ENCODE measurements at places on chromosomes 13 and 19.

- no peak for DNase-seq
Measured at GRCh38 chr19:45761714-45762113, 7.3 kb downstream of the SIX5 start.

DNA sequence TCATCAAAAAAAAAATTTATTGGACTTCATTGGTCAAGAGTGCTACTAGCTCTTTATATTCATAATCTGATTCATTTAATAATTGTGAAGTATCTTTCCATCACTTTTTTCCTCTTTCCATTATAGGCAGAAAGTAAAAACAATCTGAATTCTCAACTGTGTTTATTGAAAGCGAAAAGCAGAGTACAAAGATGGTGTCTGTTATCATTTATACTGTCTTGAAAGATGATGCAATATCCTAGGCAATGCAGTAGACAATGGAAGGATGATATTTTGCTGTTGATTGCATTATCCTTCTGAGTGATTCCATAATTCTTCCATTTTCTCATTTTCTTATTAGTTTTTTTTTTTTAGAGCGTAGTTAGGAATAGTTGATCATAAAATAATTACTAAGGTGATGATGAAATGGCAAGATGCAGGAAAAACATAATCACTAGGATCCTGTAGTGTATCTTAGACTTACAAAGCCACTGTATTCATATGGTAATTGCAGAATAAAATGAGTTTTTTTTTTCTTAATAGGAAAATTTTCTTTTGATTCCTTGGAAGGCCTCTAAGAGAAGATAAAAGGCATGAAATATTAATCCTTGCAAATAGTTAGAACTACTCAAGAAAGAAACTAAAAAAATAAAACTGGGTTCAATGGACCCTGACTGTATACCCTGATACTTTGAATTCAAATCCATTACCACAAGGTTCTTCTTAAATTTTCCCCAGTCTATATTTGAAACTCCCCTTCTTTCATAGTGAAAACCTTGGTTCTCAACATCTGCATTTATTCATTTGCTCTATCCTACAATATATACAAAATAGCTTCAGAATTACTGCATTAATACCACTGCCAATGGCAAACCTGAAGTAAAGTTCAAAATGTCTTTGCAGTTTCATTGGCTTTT, 11.6 kb downstream of the URI1 start:
- DNase-seq = no peak

DNA sequence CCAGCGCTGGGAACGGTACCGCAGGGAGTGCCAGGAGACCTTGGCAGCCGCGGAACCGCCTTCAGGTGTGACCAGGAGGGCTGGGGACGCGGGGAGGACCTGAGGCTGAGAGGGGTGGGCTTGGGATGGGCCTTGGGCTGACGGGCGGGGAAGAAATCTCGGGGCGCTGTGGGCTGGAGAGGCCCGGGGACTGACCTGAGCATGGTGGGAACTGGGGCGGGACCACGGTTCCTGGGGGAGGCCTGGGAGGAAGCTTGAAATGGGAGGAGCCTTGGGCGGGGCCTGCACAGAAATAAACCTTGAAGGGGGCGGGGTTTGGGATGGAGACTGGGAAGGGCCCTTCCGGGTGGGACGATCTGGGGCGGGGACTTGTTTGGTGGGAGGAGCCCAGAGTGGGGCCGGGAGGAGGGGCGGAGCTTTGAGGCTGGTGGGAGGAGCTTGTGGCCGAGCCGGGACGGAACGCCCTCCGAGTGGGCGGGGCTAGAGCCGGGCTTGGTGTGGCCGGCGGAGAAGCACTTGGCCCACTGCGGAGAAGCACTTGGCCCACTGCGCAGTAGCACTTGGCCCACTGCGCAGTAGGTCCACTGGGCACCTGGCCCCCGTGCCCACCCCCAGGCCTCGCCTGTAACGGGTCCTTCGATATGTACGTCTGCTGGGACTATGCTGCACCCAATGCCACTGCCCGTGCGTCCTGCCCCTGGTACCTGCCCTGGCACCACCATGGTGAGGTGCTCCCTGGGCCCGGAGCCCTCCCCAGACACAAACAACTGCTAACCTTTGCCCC, 2.8 kb downstream of the GIPR start:
- DNase-seq = no peak

DNA sequence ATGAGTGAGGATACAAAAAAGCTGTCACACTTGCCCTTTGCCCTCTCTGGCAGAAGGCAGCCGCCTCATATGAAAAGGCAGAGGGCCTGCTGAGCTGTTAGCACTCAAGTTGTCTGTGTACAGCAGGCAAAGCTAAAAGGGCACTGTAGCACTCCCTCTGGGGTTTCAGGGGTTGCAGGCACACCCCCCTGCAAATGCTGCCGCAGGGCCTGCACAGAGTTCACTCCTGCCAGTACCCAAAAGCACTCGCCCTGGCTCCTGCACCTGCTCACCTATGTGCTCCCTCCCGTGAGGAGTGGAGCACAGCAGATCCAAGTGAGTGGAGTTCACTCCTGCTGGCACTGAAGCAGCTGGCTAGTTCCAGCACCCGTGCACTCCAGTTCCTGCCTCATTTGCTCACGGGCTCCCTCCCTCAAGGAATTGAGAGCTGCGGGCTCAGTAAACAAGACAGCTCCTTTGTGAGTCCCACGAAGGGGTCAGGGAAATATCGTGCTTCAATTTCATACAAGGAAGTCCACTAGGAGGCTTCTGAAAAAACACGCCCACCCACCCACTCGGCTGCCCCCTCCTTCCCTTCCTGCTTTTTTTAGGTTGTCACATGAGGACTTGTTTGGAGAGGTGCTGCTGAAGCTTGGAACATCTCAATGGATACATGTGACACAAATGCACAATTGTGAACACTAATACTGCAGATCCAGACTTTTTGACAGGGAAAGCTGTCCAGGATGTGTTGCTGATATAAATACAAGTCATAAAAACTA, 9.9 kb upstream of the RCBTB2 start:
- DNase-seq = no peak

GRCh38 chr13:100131863-100132574, 43.1 kb downstream of the PCCA start:
- no peak for DNase-seq
